Osteocyte (in vitro differentiated cells): ENCODE measurements at places on chromosomes 7 and 10.

GRCh38 chr10:101050208-101051069, 11.3 kb upstream of the KAZALD1 start:
- DNase-seq: peak; percentile 92

GRCh38 chr7:16774294-16774693, 20.7 kb downstream of the TSPAN13 start:
- DNase-seq: no peak

DNA sequence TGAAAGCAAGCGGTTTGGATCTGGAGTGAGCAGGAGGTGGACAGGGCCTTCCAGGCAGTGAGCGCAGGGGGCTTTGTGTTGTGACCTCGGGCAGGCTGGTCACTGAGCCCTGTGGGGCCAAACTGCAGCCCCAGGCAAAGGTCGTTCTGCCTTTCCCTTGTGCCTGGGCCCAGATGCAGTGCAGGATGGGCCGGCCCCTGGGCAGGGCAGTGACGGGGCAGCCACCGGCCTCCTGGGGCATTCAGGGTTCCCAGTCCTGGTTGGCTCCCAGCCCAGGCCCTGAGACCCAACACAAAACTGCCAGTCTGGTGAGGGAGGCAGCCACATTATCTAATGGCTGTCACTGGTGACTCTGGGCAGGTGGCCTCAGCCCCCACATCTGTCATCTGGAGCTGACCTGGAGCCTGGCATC, 7.1 kb downstream of the ARPC1B start:
- DNase-seq: no peak

DNA sequence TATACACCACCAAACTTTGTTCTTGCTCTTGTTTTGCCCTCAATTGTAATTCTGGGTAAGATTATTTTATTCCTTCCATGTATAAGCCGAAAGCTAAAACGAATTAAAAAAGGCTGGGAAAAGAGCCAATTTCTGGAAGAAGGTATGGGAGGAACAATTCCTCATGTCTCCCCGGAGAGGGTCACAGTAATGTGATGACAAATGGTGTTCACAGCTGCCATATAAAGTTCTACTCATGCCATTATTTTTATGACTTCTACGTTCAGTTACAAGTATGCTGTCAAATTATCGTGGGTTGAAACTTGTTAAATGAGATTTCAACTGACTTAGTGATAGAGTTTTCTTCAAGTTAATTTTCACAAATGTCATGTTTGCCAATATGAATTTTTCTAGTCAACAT, 12.5 kb upstream of the CFAP69 start:
- DNase-seq: no peak
